ENCODE measurements at places on chromosomes 6 and 20. TPM values are rescaled to one million over a fixed set of nuclear protein-coding genes. Genes with fewer than 3 reads are reported as not detected.

DNA sequence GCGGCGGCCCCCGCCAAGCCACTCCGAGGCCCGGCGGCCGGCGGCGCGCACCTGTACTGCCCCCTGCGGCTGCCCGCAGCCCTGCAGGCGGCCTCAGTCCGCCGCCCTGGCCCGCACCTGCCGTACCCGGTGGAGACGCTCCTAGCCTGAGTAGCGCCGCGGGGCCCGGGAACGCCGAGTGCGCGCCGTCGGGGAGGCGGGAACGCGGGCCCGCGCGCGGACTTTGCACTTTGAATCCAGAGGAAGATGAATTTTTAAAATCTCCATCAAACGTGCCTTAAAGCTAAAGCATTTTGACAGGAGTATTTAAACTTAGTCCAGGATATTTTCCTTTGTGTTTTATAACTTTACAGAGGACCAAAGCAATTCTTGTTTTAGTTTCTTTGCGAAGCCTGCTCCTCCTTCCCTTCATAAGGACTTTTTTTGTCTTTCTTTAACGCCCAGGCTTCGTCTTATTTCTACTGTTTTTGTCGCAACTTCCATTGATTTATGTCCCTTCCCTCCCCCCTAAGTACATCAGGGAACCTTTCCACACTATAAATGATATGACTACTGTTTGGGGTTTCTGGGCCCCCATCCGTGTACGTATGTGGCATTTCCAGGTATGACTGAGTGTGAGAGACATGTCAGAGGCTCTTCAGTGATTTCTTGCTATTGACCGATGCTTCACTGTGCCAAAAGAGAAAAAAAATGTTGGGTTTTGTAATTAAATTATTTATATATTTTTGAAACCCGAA, 2.0 kb downstream of the FOXQ1 start:
- H3K4me3 ChIP-seq, result peak overlapping the region; percentile 24
- peaks cover 22% of the 10 kb centered on the region for H3K4me1 ChIP-seq
- no peak overlapping the region for H3K27ac ChIP-seq
- H3K27me3 ChIP-seq, result no peaks in the 10 kb centered on the region
- no peaks in the 10 kb centered on the region for H3K36me3 ChIP-seq

Gene PRICKLE4
- 1.9 TPM for total RNA-seq

Gene ESR1
- total RNA-seq, result 4.3 TPM

Gene SLC17A1
- 1.0 TPM for total RNA-seq

Measured in testis (tissue), 5 donors.